Thymus (tissue), 14 donors: ENCODE measurements at places on chromosomes 6 and 20. TPM values are rescaled to one million over a fixed set of nuclear protein-coding genes. Genes with fewer than 3 reads are reported as not detected.

DNA sequence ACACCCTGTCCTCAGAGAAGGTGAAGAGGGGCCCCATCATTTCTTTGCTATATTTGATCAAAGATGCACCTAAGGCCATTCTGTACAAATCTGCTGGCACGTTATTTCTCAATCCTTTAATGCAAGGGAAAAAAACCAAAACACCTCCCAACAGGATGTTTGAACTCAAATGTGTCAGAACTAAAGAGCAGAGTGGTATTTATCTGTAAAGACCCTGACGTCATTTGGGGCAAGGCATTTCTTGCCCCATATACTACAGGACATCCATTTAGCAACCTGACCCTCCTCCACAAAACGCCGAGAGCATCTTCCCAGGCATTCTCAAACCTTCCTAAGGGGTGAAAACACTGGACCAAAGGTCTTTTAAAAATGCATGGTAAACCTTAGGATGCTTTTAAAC, 50.8 kb downstream of the ZMYND8 start:
- H3K27ac ChIP-seq, result no peak overlapping the region
- no peak overlapping the region for H3K4me3 ChIP-seq
- no peak for DNase-seq
- H3K36me3 ChIP-seq, result peaks cover 46% of the 10 kb centered on the region

DNA sequence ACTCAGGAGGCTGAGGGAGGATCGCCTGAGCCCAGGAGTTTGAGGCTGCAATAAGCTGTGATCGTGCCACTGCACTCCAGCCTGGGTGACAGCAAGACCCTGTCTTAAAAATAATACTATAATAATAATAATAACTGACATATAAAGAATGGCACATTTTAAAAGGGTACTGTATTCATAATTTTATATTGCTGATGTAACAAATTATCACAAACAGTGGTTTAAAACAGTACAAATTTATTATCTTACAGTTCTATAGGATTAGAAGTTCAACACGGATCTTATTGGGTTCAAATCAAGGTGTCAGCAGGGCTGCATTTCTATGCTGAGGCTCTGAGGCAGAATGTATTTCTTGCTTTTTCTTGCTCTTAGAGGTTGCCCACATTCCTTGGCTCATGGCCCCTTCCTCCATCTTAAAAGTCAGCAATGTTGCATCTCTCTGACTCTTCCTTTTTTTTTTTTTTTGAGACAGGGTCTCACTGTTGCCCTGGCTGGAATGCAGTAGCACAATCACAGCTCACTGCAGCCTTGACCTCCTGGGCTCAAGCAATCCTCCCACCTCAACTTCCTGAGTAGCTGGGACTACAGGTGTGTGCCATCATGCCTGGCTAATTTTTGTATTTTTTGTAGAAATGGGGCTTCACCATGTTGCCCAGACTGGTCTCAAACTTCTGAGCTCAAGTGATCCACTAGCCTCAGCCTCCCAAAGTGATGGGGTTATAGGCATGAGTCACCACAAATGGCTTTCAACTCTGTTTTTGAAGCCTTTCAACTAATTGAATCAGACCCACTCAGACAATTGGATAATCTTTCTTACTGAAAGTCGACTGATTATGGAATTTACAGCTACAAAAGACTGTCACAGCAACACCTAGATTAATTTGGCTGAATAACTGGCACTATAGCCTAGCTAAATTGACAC, 22.8 kb upstream of the SRSF3 start:
- H3K4me1 ChIP-seq, result no peaks in the 10 kb centered on the region
- no peak for DNase-seq
- H3K27me3 ChIP-seq, result no peaks in the 10 kb centered on the region
- H3K27ac ChIP-seq, result no peak overlapping the region
- no peak overlapping the region for H3K4me3 ChIP-seq

DNA sequence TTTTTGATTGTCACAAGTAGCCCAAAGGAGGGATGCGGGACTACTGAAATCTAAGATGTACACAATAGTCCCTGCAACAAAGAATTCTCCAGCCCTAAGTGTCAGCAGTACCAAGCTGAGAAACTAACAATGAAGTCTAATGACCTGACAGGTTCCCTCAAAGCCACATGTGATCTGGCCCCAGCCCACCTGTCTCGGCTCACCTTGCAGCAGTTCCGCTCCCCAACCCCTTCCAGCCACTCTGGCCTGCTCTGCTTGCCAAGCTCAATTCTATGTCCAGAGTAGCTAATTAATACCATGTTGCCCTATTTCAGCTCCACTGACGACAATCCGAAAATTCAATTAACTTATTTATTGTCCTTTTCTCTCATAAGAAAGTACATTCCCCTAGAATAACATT, 72.1 kb downstream of the ZMYND8 start:
- H3K4me3 ChIP-seq, result no peak overlapping the region
- peaks cover 77% of the 10 kb centered on the region for H3K36me3 ChIP-seq
- H3K27me3 ChIP-seq, result no peaks in the 10 kb centered on the region
- H3K27ac ChIP-seq, result no peak overlapping the region
- H3K4me1 ChIP-seq, result no peaks in the 10 kb centered on the region

GRCh38 chr6:47852727-47853126, 70.9 kb downstream of the OPN5 start:
- no peaks in the 10 kb centered on the region for H3K27me3 ChIP-seq
- DNase-seq, result no peak
- H3K4me1 ChIP-seq, result no peaks in the 10 kb centered on the region
- no peak overlapping the region for H3K4me3 ChIP-seq
- no peaks in the 10 kb centered on the region for H3K36me3 ChIP-seq

DNA sequence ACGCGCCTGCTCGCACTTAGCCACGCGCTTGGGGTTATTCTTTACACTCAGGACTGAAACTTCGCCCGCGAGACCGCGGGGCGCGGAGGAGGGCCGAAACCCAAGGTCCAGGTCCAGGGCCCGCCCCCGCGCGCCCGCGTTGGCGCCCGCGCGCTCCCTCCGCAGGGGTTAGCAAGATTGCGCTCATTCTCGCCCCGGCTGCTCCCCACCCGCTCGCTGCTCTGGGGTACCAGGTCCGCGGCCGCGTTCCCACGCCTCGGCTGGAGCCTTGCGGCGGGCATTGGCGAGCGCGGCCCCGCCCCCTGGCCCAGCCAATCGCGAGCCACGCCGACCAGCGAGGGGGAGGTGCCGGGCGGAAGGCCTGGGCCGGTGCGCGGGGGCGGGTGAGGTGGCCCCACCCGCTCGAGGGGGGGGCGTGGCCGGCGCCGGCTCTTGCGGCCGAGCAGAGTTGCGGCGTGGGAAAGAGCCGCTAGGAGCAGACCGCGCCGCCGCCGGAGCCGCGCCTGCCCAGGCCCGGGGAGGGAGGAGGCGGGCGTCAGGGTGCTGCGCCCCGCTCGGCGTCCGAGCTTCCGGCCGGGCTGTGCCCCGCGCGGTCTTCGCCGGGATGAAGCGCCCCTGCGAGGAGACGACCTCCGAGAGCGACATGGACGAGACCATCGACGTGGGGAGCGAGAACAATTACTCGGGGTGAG, at the start of gene HEY2:
TSS of gene HEY2 (plus strand) at position 460 of the 692 bp plus-strand sequence. CDS start at position 605, 145 bp downstream.
- H3K4me3 ChIP-seq, result peak within 1 kb of the TSS; percentile 47
- no peak within 1 kb of the TSS for H3K27ac ChIP-seq
- DNase-seq, result no peak
- peaks cover 22% of the 10 kb centered on the region for H3K4me1 ChIP-seq
- peaks cover 67% of the 10 kb centered on the region for H3K27me3 ChIP-seq
- no peaks in the 10 kb centered on the region for H3K36me3 ChIP-seq

DNA sequence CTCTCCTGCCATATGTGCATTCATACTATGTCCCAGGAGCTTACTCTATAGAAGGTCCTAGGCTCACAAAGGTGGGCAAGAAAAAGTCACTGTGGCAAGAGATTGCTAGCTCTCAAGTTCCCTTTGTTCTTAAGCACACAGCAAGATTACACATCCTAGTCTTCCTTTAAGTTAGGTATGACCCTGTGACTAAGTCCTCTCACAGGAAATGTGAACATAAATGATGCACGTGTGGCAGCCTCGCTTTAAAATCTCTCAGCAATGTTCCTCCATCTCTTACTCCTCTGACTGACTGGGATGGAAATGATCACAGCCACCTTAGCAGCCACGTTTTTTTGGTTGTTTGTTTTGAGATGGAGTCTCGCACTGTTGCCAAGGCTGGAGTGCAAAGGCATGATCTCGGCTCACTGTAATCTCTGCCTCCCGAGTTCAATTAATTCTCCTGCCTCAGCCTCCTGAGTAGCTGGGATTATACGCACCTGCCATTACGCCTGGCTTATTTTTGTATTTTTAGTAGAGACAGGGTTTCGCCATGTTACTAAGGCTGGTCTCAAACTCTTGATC, 35.7 kb upstream of the HAO1 start:
- H3K4me3 ChIP-seq, result no peak overlapping the region
- no peaks in the 10 kb centered on the region for H3K27me3 ChIP-seq
- no peak overlapping the region for H3K27ac ChIP-seq
- H3K36me3 ChIP-seq, result no peaks in the 10 kb centered on the region

GRCh38 chr20:6157345-6157744, 34.5 kb upstream of the FERMT1 start:
- no peak overlapping the region for H3K4me3 ChIP-seq
- no peaks in the 10 kb centered on the region for H3K4me1 ChIP-seq
- H3K27ac ChIP-seq, result no peak overlapping the region
- DNase-seq, result no peak

GRCh38 chr6:37371154-37372083, 17.6 kb downstream of the RNF8 start:
- H3K27ac ChIP-seq, result no peak overlapping the region
- peaks cover 2% of the 10 kb centered on the region for H3K4me1 ChIP-seq
- peak; percentile 20 for DNase-seq
- no peaks in the 10 kb centered on the region for H3K27me3 ChIP-seq

- H3K27ac ChIP-seq, result no peak overlapping the region
- no peaks in the 10 kb centered on the region for H3K27me3 ChIP-seq
- no peaks in the 10 kb centered on the region for H3K4me1 ChIP-seq
- H3K4me3 ChIP-seq, result no peak overlapping the region
Measured at GRCh38 chr20:23195636-23196035, 109.5 kb upstream of the CD93 start.

GRCh38 chr6:113299531-113299930, 557.6 kb upstream of the MARCKS start:
- no peaks in the 10 kb centered on the region for H3K36me3 ChIP-seq
- DNase-seq, result no peak
- H3K27ac ChIP-seq, result no peak overlapping the region
- no peak overlapping the region for H3K4me3 ChIP-seq
- no peaks in the 10 kb centered on the region for H3K4me1 ChIP-seq
- H3K27me3 ChIP-seq, result no peaks in the 10 kb centered on the region

GRCh38 chr6:143505537-143505936, 6.0 kb downstream of the FUCA2 start:
- DNase-seq, result no peak
- no peaks in the 10 kb centered on the region for H3K4me1 ChIP-seq
- H3K27ac ChIP-seq, result no peak overlapping the region

- DNase-seq, result peak; percentile 84
- H3K27me3 ChIP-seq, result no peaks in the 10 kb centered on the region
- H3K4me1 ChIP-seq, result peaks cover 56% of the 10 kb centered on the region
- H3K36me3 ChIP-seq, result peaks cover 75% of the 10 kb centered on the region
Measured at GRCh38 chr6:137880746-137881521, 13.9 kb downstream of the TNFAIP3 start.

GRCh38 chr6:81766482-81767069, 14.1 kb upstream of the TENT5A start:
- no peaks in the 10 kb centered on the region for H3K36me3 ChIP-seq
- no peaks in the 10 kb centered on the region for H3K4me1 ChIP-seq
- H3K4me3 ChIP-seq, result no peak overlapping the region
- H3K27me3 ChIP-seq, result no peaks in the 10 kb centered on the region
- no peak overlapping the region for H3K27ac ChIP-seq

DNA sequence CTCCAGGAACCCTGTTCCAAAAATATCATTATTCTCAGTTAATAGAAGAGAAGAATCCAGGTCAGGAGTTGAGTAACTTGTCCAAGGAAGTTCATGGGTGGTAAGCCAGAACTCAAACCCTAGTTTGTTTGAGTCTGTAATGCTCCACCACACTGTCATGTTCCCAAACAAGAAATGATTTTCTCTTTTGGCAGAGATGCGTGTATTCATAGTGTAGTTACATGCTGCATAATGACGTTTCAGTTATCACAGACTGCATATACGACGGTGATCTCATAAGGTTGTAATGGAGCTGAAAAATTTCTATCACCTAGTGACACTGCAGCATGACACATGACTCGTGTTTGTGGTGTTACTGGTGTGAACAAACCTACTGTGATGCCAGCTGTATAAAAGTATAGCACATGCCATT, 102.6 kb downstream of the TULP4 start:
- H3K4me3 ChIP-seq, result no peak overlapping the region
- peaks cover 9% of the 10 kb centered on the region for H3K36me3 ChIP-seq
- DNase-seq, result no peak
- no peaks in the 10 kb centered on the region for H3K27me3 ChIP-seq

Gene LINC00237
- not detected for total RNA-seq

Gene ELOVL4
- total RNA-seq, result 41.6 TPM

Gene BPIFA3
- not detected for total RNA-seq

Gene GMPR
- total RNA-seq, result 4.1 TPM

Gene MTHFD1L
- total RNA-seq, result 13.9 TPM

Gene ACSS2
- 11.3 TPM for total RNA-seq
